ENCODE measurements at places on chromosomes 16 and 17.

DNA sequence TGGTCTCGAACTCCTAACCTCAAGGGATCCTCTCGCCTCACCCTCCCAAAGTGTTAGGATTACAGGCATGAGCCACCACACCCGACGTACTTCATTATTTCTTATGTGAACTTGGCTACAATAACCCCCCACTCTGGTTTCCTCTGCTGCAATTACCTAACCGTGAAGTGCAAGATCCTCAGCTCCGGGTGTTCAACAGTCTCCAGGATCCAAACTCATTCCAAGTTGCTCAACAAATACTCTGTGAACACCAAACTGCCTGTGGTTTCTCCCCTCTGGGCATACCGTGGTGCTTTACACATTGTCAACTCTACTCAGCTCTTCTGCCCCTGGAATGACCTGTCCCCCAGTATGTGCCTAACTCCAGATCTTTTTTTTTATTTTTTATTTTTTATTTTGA is 6.8 kb upstream of the SULT1A1 start:
- DNase-seq: no peak

- no peak for DNase-seq
These were observed 70.0 kb downstream of the HS3ST3A1 start for GRCh38 chr17:13531721-13532120.

GRCh38 chr16:3546986-3547682 is 30.1 kb downstream of the NLRC3 start:
- peak; percentile 51 for DNase-seq

DNA sequence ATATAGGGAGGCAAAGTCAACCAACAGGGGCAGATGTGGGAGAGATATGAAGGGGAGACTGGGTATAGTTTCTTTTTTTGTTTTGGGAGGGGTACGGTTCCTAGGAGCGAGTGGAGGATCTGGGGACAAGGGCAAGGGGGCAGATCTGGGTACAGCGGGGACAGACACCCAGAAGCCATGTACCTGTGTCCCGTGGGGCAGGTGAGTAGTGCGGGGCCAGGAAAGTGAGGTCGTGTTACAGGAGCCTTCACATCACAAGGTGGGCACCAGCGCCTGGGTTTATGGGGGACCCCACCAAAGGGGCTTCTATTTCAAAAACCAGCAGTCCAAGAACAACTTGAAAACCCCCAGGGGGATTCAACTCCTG is 11.5 kb downstream of the LITAF start:
- no peak for DNase-seq

GRCh38 chr16:86513471-86514277 is 3.3 kb downstream of the FOXF1 start:
- no peak for DNase-seq

DNA sequence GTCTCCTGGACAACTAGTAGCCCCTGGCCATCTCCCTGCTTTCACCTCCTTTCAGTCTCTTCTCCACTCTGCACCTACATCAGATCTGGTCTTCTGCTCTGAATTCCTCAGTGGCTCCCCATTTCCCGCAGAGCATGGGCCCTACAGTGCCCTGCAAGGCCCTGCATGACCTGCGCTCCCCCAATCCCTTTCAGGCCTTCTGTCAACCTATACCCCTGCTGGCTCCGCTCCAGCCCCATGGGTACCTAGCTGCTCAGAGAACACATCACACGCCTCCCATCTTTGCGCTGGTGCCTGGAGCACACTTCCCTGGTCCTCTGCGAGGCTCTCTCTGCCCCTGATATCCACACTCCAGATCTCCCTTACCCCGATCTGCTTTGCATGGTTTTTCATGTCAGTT is 145.2 kb downstream of the KATNIP start:
- no peak for DNase-seq
